ENCODE measurements at places on chromosomes 1 and 21.

- peak; percentile 44 for DNase-seq
These were observed 38.2 kb downstream of the SLC2A7 start for GRCh38 chr1:8987881-8988617.

DNA sequence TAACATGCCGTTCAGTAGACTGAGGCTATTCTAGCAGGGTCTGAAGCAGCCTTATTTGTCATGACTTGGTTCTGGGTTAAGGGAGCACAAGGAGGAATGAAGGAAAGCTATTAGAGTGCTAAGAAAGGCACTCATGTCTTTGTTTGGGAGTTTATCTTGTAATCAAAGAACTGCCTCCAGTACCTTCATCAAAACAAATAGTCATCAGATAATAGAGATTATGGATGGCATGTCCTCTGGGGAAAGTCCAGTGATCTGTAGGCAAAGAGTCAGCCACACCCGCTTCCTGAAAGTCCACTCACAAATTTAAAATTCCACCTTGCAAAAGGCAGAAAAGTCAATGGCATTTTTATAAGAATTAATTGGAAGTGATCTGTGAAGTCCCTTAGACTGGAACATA lies 56.8 kb downstream of the ESRRG start:
- DNase-seq: no peak

GRCh38 chr1:117388328-117388727 lies 21.1 kb downstream of the MAN1A2 start:
- no peak for DNase-seq

DNA sequence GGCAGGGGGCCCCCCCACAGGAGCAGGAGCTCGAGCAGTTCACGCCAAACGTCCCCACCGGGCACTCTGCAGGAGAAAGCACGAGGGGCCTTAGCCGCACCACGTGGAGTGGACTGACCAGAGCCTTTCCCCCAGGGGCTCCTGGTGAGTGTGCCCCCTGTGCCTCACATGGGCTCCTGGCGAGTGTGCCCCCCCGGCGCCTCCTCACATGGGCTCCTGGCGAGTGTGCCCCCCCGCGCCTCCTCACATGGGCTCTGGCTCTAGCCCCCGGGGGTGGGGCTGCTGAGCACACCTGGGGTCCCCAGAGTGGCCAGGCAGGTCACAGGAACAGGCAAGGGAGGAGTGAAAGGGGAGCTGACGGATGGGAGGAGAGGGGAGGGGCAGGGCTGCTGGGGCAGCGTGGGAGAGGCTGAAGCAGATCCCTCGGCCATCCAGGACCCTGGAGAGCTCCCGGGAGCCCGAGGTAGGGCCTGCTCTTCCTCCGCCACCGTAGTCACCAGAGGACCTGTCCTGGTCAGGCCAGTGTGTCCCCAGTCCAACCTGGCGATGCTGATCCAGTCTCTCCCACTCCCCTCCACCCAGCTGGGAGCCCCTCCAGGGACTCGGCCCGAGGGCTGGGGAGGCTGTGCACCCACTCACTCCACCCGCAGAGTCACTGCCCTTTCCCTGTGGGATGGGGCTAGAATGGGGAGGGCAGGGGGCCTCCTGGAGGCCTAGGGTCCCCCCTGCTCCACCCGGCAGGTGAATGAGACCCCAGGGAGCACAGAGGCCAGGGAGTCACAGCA lies 47.6 kb downstream of the ARHGEF16 start:
- peak; percentile 79 for DNase-seq

DNA sequence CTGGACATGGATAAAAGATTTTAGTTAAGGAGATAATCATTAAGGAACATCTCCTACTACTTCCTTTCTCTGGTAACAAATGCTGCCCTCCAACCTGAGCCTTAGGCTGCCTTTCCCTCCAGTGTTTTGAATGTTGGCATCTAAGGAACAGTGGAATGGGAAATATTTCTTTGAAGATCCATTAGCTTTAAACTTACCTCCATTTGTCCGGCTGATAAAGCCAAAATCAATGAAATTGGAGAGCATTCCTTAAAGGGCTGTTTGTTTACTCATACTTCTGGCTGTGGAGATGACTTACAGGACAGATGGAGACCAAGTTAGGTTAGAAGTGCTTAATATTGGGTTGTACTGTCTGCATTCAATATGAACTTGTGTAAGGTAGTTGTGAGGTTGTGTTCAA lies 439.1 kb downstream of the PLA2G4A start:
- no peak for DNase-seq

- no peak for DNase-seq
These were observed 3.2 kb upstream of the NUAK2 start for GRCh38 chr1:205324781-205325180.

GRCh38 chr1:174232761-174233160 lies 73.4 kb downstream of the RABGAP1L start:
- DNase-seq: no peak

DNA sequence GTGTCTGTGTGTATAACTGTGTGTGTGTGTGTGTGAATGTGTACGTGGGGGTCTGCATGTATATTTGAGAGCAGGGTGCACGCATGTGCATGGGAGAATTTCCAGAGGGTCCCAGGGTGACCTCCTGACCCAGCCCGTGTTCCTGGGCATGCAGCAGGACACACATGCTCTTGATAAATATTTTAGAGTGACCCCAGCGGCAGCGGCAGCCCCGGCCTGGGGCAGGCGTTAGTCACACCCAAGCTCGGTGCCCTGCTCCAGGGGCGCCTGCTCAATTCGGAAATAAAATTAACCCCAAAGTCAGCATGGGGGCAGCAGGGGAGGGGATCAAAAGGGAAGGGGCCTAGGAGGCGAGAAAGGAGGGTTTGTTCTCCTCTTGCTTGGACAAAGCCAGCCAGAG lies 107.5 kb downstream of the PAX7 start:
- DNase-seq: no peak

- no peak for DNase-seq
These were observed 137.1 kb downstream of the PROX1 start for GRCh38 chr1:214124915-214125314.

- no peak for DNase-seq
These were observed 32.2 kb upstream of the GADD45A start for GRCh38 chr1:67652800-67653199.

- DNase-seq: peak; percentile 74
These were observed at the start of gene GPR161 for GRCh38 chr1:168136709-168137514. TSS of gene GPR161 (minus strand) at chr1:168136930. CDS start at chr1:168104850, 32,080 bp downstream.

- DNase-seq: no peak
These were observed 54.3 kb downstream of the ADARB1 start for GRCh38 chr21:45128613-45129188.

DNA sequence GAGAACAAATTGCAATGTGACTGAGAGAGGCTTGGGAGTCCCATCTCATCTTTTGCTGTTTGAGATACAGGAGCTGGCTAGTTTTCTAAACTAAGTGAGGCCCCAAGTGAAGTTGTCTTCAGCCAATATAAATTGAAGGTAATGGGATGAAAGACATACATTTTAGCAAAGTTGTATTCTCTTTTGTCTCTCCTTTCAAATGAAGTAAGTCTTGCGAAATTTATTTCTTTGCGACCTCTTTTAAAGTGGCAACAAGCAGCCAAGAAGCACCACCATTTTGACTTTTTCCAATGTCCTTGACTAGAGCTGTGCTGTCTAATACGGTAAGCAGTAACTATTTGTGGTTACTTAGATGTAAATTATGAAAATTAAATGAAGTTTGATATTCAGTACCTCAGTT lies 385.7 kb downstream of the USP25 start:
- DNase-seq: no peak

GRCh38 chr1:200510228-200510623 lies 100.4 kb upstream of the ZNF281 start:
- DNase-seq: peak; percentile 84

GRCh38 chr1:56817716-56818463 lies 1.3 kb downstream of the FYB2 start:
- no peak for DNase-seq

- no peak for DNase-seq
These were observed 91.4 kb upstream of the RAVER2 start for GRCh38 chr1:64653466-64653865.

All from neuronal stem cell (in vitro differentiated cells).